CD4-positive, alpha-beta T cell treated with Interleukin-4 for 4 hours (primary cell): ENCODE measurements at places on chromosomes 6 and 20.
A peak's percentile ranks its signal among the peaks of the same experiment; 100 is the strongest.

DNA sequence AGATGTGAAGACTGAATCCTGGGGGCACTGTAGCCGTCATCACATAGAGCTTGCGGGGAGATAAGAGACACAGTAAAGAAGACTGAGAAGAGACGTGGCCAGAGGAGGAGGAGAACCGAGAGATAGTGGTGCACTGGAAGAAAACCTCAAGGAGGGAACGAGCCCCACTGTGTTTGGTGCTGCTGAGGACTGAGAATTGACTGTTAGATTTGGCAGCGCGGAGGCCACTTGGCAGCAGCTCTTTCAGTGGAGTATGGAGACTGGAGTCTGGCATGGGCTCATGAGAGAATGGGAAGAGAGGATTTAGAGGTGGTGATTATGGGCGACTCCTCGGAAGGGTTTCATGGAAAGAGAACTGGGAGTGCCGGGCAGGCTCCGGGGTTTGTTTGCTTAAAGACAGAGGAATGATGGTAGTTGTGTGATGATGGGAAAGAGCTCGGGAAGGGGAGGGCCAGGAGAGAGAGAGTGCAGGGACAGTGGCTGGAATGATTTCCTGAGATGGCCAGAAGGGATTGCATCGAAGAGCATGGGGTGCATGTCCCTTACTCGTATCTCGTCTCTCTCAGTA is 18.0 kb downstream of the CDYL start:
- DNase-seq, result no peak

GRCh38 chr6:151478670-151479069 is 15.1 kb upstream of the CCDC170 start:
- no peak for DNase-seq

GRCh38 chr6:21874372-21874771 is 280.8 kb downstream of the SOX4 start:
- DNase-seq, result no peak

DNA sequence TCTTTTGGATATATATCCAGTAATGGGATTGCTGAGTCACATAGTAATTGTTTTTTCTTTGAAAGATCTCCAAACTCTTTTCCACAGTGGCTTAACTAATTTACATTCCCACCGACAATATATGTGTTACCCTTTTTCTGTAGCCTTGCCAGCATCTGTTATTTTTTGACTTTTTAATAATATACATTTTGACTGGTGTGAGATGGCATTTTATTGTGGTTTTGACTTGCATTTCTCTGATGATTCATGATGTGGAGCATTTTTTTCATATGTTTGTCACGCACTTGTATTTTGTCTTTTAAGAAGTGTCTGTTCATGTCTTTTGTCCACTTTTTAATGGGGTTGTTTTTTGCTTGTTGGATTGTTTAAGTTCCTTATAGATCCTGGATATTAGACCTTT is 58.9 kb upstream of the OPRM1 start:
- no peak for DNase-seq

DNA sequence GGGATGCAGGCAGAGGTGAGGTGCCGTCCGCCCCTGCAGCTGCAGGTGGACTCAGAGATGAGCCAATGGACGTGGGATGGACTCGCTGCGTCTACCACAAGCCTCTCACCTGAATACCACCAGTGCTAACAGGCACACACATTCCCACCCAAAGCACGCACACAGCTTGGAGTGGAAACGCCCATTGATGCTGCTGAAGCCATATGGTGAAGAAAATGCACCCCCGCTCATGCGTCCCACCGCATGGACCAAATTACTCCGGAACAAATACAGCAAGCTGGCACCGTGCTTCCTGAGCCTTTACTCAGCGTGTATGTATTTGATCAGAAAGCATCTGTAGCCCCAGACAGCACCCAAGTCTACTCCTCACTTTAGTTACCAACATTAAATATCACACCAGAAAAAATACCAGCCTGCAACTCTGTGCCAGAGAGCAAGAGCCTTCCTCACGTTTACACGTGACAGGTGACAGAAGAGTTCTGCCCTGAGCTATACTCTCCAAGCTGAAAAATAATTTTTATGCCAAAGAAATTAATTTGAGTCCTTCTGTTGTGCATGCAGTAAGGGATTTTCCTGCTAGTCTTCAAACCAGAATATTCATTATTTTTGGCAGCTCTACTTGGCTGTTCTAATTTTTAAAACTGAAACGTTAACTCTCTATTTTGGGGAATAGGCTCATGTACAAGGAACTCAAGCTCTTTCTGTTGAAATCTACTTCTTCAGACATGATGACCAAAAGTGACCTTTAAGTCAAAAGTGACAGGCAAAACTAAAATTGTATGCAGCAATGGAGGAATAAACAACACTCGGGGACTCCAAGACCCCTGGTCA is 58.2 kb upstream of the SYNDIG1 start:
- no peak for DNase-seq

DNA sequence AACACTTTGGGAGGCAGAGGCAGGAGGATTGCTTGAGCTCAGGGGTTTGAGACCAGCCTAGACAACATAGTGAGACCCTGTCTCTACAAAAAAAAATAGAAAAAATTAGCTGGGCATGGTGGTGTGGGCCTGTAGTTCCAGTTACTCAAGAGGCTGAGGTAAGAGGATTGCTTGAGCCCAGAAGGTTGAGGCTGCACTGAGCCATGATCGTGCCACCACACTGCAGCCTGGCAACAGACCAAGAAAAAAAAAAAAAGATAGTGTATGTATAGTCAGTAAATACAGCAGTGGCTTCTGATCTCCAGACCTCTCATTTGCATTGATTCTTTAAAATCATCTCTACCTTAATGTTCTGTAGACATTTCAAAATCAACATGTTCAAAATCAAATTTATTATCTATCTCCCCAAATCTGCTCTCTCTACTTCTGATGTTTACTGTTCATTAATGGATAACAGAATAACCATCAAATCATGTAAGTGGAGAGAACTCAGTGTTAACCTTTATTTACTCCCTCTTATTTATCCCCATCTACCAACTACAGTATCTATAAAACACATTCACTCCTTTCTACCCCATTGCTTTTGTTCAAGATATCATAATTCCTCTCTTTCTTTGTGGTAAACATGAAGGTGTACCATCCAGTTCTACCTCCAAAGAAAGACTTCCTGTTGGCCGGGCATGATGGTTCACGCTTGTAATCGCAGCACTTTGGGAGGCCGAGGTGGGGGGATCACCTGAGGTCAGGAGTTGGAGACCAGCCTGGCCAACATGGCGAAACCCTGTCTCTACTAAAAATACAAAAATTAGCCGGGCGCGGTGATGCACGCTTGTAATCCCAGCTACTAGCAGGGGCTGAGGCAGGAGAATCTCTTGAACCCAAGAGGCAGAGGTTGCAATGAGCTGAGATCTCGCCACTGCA is 7.7 kb downstream of the PROCR start:
- DNase-seq, result no peak

DNA sequence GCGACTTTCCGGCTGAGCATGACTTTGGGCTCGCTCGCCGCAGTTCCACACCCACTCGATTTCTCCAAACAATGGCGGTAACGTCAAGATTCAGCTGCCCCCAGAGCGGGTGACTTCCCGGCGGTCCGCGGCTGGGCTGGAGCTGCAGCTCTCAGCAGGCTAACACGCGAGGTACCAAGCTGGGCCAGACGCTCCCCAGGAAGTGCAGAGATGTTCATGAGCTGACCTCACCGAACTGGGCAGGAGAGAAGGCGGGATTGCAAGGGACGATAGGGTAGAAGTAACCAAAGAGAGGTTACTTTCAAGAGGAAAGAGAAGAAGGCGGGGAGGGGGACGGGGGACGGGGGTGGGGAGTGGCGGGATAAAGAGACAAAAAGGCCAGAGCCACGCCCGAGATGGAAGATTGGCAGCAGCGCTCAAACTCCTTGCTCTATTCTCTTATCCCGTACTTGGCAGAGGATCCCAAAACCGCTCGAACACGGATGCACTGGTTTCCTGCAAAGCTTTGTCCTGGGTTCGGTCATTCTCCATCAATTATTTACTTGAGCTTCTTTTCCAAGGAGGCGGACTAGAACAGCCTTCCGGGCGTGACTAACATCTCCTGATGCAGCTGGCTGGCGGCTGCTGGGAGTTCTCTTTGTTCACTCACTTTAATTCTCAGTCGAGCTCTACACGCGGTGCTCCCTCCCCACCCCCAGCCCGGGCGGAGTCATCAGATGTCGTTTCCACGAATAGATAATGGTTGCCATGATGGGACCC is at the start of gene MTCL3:
MTCL3 (minus strand) TSS at position 626 of the 759 bp plus-strand sequence.
- no peak for DNase-seq

DNA sequence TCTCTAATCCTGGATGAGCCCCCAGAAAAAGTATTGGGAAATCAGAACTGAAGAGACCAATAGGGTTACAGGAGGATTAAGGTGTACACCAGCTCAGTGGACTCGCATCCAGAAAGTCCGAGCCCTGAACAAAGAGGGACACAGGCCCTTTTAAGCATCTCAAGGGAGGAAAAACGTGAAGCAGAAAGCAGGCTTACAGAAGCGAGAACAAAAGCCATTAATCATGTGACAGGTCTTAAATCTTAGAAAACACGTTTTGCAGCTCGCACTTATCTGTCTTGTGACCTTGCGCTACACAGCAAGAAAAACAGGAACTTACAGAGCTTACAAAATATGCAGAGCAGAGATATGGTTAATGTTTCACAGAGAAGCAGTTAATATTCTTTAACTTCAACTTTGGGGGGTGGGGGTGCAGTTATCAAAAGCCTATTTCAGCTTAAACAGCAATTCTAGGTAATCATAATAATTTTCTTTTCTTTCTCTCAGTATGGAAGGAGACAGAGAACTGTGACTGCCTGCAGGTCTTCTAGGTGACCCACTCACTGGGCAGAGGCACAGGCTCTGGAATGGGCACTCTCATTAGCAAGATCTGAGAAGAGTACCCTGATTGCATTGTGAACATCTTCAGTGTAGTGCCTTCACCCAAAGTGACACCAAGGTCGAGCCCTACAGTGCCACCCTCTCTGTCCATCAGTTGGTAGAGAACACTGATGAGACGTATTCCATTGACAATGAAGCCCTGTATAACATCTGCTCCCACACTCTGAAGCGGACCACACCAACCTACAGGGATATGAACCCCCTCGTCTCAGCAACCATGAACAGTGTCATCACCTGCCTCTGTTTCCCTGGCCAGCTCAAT is 65.0 kb upstream of the MOCS1 start:
- no peak for DNase-seq

DNA sequence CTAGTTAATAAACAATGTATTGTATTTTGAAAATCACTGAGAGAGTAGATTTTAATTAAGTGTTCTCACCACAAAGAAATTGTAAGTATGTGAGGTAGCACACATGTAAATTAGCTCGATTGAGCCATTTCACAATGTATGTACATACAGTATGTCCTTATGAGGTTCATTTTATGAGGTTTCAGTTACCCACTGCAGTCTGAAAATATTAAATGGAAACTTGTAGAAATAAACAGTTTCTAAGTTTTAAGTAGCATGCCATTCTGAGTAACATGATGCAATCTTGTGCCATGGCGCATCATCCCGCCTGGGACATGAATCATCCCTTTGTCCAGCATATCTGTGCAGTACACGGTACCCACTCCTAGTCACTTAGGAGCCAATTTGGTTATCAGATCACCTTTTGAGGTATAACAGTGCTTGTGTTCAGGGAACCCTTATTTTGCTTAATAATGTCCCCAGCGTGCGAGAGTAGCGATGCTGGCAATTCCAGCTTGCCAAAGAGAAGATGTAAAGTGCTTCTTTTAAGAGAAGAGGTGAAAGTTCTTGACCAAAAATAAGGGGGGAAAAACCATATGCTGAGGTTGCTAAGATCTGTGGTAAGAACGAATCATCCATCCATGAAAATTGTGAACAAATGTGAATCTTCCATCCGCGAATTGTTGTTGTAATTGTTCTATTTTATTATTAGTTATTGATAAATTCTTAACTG is 64.7 kb downstream of the KCNS1 start:
- peak; percentile 37 for DNase-seq

- no peak for DNase-seq
Observed at GRCh38 chr6:154514481-154514880, 4.0 kb upstream of the CNKSR3 start.

DNA sequence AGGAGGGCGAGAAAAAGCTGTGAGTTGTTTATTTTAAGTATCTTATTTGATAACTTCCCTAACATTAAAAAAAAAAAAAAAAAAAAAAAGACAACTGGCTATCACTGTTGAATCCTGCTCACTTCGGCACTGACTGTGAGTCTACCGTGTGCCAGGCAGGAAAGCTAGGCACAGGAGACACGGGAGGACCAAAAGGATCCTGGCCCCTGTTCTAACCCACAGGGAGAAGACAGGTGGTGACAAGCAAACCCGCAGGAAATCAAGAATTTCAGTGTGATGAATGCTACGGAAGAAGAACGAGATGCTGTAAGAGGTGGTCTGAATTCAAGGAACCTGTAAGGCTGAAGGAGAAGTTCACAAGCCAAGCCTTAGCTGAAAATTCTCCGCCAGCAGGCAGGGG is 94.7 kb upstream of the NFATC2 start:
- no peak for DNase-seq

GRCh38 chr6:14110001-14110818 is 7.4 kb upstream of the CD83 start:
- DNase-seq, result peak; percentile 24

DNA sequence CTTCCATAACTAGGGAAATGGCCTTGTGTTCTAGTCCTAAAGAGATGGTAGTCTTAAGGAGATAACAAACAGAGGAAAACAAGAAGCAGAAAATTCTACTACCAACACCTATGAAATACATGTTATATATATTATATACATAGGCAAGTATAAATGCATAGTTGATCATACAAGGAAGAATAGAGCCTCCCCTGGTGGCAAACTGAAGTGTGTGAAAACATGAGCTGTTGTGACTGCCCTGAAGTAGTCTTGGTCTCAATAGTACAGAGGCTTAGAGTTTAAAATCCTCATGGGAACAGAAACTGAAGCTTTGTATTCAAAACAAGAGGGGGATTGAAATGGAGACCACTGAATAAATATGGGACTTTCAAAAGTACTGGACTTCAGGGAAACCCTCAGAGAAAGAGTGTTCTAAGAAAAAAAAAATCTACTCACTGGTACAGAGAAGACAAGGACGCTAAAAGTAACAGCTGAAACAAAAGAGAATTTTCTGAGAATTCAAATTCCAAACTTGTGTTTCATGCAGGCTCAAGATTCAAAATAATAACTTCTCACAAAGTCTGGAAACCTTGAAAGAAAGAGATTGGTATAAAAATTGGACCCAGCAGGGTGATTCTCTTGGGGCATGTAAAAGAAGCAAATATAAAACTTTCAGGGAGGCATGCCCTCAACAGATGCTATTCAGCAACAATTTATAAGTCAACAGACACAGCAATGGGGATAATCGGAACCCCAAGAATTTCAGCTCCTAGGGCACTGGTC is 59.7 kb upstream of the SAMD3 start:
- peak; percentile 64 for DNase-seq
